ENCODE measurements at places on chromosomes 12 and 14.

DNA sequence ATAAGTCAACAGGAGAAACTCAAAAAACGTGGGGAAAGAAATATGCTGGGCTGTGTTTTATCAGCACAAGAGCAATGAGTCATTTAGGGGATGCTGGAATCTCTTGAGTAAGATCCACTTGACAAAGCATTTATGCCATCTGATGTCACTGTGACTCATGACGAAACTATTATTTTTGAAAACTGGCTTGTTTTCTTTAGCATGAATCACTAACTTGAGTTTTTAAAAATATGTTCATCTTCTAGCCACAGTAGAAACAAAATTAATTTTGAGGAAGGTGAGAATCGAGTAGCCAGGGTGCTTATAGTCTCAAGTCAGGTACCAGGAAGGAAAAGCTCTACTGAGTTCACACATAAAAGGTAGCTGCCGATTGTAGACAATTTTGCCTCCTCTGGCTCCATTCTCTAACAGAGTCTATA lies 456.2 kb upstream of the MGAT4C start:
- no peak for DNase-seq

DNA sequence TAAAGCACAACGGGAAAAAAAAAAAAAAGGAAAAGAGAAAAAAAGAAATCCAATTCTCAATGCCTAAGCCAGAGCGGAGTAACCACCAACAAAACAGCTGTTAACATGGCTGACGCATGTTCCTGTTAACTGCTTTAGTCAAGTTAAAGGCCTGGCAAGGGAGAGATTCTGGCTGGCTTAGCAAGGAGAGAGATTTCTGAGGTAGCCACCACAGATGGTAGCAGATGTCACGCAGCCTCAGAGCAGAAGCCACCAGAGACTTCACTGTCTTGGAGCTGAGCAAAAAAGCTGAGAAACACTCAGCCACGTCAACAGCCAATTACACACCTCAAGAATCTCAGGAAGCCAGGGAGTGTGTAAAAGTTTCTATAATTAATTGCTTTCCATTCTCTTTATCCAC lies 87.1 kb downstream of the TMCC3 start:
- DNase-seq = no peak

DNA sequence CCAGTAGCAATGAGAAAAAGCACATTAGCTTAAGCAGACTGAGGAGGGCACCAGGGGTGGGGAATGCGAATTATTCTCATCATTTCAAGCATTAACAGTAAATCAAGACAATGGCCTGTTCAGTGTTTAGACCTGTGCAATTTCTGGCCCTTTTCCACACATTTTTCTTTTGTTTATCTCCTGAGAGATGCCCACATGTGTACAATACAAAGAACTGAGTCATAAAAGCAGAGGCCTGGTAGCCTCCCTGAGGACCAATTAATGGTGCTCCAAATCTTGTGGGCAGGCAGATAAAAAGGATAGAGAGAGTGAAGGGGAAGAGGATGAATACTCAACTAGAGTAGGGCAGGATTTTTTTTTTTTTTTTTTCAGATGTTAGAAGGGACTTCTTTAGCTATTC lies 480.8 kb downstream of the RERGL start:
- no peak for DNase-seq

GRCh38 chr12:78863482-78864402 lies 832 bp upstream of the SYT1 start:
- no peak for DNase-seq

DNA sequence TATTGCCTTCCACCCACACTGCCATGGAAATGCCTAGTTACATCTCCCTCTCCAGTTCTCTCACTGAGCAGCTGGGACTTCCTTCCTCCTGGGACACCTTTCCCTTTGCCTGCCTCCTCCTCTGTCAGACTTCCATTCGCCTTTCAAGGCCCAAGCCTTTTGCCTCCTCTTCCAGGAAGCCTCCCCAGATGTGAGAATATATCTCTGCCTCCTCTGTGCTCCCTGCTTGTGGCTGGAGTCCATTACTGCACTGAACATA lies 3.1 kb downstream of the IFI27L2 start:
- DNase-seq = no peak
